Activated CD8-positive, alpha-beta T cell treated with anti-CD3 and anti-CD28 coated beads for 36 hours (primary cell): ENCODE measurements at places on chromosomes 5 and 9. TPM values are rescaled to one million over a fixed set of nuclear protein-coding genes. Genes with fewer than 3 reads are reported as not detected.

The PCDHB12 gene
- not detected for total RNA-seq

The IFNA2 gene
- total RNA-seq: not detected

The LIFR gene
- not detected for total RNA-seq

The LRRTM2 gene
- total RNA-seq: not detected

The ZSWIM6 gene
- 4.4 TPM for total RNA-seq

The PTGES gene
- total RNA-seq: 0.20 TPM

The SHOC1 gene
- not detected for total RNA-seq

GRCh38 chr9:99573085-99573484 lies 248.6 kb upstream of the NR4A3 start:
- DNase-seq: no peak

DNA sequence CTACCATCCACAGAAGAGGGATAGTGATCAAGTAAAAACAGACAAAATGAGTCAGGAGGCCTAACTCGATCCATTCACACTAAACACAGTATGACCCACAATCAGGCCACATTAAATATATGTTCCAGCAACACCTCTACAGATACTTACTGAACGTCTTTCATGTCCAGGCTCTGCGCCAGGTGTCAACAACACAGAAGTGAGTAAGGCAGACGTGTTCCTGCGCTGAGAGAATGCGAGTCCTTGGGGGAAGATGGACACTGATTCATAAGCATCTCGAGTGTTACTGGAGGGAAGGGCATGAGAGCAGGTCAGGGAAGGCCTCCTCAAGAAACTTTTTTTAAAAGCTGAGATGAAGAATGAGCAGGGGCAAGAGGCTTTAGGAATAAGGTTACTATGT lies 164.3 kb upstream of the CLINT1 start:
- DNase-seq: no peak

DNA sequence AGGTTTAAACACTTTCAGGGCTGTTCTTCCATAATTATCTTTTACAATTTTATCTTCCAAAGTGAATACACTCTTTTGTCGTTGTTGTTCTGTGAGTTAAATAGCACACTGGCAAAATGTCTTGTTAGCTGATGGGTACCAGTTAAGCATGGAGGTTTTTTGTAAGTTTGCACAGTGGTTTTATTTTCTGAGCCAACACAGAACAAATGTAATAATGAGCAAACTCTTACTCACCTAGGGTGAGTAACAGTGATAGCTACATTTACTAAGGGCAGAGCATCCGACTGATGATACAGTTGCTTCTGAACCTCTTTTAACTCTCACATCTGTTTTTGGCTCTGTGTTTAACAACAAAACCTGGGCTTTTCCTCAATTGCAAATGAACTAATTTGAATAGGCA lies 103.2 kb downstream of the CTNND2 start:
- DNase-seq: no peak

DNA sequence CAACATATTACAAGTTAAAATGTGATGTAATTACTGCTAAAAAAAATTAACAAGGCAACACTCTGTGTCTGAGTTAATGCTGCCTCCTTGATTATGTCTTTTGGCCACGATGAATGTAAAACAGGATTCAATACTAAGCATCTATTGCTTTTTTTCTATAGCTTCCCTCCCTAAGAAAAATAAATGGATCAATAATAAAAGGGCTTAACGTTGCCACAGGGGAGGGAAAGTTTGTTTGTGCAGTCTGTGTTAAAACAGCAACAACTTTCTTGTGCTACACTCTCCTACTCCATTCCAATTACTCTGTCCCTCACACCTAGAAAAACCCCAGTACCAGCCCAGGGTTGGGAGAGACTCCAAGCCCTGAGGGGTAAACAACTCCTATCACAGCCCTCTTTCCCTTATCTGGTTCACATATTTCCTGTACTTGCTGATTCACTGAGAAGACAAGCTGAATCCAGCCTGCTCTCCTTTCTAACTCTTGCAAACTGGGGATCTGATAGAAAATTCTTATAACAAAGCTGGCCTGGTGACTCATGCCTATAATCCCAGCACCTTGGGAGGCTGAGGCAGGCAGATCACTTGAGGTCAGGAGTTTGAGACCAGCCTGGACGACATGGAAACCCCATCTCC lies 44.8 kb downstream of the PTPN3 start:
- DNase-seq: no peak

GRCh38 chr9:29659014-29659413 lies 2085.7 kb upstream of the C9orf72 start:
- DNase-seq: no peak

DNA sequence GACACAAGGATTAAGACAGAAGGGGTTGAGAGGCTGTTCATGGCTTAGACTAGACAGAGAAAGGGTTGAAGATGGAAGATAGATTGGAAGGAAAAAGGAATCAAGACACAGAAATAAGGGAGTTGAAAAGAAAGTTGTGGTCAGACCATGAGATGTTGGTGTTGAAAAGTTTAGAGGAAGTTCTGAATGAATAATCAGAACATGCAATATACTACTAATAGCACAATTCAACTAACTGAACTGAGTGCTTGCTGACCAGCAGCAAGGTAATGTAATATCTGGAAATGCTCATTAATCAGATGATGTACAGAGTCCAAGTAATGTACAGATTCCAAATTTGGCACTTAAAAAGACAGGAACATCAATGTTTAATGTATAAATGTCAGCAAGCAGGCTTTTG lies 10.6 kb upstream of the NNT start:
- DNase-seq: no peak

- no peak for DNase-seq
Measured at GRCh38 chr5:61609840-61610677, 278.0 kb downstream of the ZSWIM6 start.

DNA sequence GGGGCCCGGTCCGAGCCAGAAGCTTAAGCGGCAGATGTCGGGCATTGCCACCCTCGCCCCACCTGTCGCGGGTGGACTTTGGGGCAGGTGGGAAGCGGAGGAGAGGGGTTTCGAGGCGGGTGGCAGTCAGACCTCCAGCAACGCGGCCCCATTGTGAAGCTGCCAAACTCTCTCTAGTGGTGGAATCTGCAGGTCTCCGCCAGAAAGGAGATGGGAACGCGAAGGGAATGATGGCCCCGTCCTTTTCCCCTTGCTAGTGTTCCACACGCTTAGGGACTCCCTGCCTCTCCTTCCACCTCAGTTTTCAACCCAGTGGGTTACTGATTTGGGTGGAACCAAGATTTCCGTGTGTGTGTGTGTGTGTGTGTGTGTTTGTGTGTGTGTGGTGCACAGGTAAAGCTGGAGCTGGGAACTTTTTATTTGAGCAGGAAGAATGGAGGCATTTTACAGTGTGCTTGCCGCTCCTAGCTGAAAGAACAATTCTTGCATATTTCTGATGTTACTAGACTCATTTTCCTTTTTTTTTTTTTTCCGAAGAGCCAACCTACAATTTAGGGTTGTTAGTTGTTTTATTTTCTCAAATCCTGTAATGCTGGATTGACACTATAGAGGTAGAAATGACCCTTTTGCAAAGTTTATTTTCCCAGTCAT lies 1.3 kb downstream of the MACIR start:
- no peak for DNase-seq

DNA sequence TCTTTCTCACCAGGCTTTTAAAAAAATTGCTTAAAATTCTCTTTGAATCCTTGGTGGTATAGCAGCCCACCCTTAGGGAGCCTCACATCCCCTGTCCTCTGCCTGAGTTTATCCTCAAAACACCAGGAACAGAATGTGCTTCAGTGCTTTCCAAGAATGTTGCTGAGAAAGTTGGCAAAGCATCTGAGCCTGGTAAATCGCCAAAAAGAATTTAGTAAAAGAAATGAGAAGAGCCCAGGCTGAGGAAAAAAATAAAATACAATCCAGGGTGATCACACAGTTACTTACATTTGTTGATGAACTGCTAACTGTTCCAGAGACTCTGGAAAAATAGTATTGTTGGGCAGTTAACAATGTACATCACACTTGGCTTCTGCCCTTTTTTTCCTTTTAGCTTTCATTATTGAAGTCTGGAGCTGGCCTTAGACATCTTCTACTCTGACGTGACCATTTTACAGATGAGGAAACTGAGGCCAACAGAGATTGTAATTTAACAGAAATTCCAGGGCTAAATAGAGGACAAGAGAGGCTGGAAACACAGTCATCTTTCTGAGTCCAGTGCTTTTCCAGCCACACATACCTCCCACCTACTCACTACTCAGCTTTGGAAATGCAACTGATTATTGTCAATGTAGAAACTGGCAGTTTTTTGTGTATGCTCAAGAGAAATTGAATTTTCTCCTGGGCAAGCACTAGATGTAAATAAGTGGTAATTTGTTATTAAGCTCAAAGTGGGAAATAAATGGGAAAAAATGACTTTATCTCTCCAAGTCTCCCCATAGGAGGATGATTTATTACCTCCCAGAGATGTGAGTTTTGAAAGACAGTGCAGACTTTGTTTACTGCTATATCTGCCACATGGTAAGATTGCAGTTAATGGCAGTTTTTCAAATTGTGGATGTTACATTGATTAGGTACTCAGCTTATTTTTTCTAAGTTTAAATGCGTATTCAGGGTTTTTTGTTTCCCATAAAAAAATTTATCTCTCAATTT lies 86.7 kb upstream of the ALDH1A1 start:
- no peak for DNase-seq

GRCh38 chr5:14708551-14708950 lies 44.0 kb downstream of the OTULIN start:
- DNase-seq: no peak

DNA sequence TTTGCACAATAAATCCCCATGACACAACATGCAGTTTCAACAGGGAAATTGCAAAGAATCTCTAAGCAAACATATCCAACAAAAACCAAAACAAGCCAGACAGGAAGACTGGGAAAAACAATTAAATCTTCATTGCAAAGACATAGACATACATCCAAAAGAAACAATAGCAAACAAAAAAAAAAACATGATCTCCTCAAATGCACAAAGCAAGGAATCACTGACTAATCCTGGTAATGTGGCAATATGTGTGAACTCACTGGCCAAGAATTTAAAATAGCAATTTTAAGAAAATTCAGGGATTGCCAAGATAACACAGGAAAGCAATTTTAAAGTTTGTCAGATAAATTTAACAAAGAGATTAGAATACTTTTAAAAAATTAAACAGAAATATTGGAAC lies 520.1 kb upstream of the SMC2 start:
- DNase-seq: no peak

DNA sequence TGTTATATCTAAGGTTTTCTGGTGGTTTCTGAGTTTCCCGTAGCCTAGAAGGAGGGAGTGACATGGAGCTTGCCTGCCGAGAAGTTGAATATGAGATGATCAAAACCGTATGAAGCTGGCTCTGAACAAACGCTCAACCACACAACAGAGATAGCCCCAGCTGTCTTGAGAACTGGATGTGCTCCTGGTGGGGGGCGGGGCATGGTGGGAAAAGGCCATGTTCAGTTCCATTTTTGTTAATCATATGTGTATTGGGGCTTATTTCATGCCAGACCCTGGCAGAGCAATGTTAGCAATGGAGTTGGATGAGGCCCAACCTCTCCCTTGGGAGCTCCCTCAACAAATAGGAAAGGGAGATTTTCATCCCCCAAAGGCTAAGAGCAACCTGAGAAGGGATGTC lies 4.8 kb downstream of the CCL19 start:
- DNase-seq: no peak
